ENCODE measurements at places on chromosomes 12 and 14.

- DNase-seq = no peak
These were observed 10.0 kb upstream of the CNIH1 start for GRCh38 chr14:54451121-54451601.

DNA sequence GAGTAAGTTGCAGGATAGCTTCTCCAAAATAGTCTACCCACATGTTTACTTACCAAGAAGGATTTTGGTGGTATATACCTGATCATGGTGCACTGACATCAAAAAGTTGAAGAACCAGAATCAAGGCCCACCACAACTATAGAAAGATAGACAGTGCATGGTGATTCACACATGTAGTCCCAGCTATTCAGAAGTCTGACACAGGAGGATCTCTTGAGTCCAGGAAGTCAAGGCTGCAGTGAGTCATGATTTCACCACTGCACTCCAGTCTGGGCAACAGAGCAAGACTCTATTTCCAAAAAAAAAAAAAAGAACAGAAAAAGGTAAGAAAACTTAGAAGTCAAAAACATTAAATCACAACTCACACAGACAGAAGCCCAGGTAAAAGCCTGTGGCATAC is 422.2 kb upstream of the FOXG1 start:
- DNase-seq = no peak

GRCh38 chr12:9115731-9116559 is at the start of gene A2M:
Gene A2M (minus strand): TSS chr12:9115919. CDS start chr12:9115849, 70 bp downstream.
- DNase-seq = peak; percentile 37

DNA sequence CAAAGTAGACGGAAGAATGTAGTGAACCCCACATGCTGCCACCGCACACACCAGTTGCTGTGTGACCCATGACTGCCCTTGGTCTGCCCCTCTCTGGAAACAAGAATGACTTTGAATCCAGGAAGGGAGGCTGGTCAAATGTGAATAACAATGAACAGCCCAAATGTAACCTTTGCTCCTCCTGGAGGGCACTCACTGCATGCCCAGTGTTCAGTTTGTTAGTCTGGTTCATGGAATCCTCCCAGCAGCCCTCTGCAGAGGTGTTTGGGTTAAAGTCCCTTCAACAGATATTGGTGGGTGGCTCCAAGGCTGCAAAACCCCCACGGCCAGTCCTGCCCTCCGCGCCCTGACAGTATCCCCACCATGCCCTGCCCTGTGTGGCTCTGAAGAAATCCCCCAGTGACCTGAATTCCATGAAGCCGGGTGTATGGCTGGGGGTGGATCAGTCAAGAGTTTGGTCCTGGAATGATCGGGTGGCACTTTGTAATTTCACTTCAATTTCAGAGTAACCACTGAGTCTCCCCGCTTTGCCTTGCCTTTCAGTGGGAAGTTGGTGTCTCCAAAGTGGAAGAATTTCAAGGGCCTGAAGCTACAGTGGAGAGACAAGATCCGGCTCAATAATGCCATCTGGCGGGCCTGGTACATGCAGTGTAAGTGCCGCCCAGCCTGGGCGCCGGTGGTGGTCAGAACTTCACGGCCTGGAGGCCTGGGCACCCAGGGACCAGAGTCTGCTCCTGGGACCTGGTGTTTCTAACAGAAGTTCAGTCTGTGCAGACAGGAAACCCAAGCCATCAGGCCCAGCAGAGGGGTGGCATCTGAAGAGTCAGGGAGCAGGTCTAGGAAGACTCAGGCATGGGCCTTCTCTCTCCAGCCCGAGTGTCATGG is 47.1 kb downstream of the IL31 start:
- DNase-seq = no peak

DNA sequence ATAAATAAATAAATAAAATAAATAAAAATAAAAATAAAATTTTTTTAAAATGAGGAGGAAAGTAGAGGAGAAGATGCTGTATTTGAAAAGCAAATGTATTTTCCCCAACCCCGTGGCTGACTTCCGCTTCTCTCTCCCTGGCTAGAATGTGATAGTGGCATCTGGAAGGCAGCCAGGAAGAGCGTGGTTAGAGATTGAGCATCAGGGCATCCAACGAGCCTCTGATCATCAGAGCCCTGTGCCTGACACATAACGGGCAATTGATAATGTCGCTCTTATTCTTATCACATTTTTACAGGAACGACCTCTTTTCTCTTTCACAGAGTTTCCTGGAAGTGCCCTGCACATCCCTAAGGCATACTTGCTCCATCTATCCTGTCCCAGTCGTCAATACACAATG is 496.9 kb upstream of the TMEM132C start:
- no peak for DNase-seq

DNA sequence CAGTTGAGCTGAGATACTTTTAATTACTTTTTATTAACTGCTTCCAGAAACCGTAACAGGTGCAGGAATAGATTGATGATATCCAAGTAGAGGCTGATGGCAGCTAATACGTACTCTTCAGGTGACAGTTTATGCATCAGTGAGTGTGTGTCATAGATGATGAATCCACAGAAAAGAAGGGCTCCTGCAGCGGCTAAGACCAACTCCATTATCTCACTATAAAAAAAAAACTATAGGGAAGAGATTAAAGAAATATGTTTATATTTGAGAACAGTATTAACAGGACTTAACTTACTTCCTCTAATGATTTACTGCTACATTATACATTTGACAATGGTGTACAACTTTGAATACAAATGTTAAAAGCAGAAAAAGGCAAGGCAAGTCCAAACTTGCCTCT is 7.4 kb upstream of the LLPH start:
- no peak for DNase-seq

GRCh38 chr12:105576261-105576660 is 245.8 kb downstream of the C12orf75 start:
- no peak for DNase-seq

- no peak for DNase-seq
These were observed 7.4 kb downstream of the UBE2N start for GRCh38 chr12:93434256-93434865.

DNA sequence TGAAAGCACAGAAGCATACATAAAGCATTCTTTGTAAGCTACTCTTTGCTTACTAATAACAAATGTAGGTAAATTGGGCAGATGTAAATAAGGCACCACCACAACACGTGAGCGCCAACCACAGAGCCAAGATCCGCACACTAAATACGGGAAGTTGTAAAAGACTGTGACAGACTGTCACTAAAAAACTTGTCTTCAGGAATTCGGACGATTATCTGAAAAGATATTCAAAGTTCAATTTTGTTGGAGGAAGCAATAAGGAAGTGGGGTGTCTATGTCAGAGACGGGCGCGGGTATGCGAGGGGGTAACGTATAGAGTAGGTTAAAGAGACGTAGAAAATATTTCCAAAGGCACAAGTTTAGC is 1.5 kb upstream of the HSP90B1 start:
- peak; percentile 44 for DNase-seq

GRCh38 chr12:126171937-126172559 is 1106.8 kb downstream of the AACS start:
- no peak for DNase-seq

DNA sequence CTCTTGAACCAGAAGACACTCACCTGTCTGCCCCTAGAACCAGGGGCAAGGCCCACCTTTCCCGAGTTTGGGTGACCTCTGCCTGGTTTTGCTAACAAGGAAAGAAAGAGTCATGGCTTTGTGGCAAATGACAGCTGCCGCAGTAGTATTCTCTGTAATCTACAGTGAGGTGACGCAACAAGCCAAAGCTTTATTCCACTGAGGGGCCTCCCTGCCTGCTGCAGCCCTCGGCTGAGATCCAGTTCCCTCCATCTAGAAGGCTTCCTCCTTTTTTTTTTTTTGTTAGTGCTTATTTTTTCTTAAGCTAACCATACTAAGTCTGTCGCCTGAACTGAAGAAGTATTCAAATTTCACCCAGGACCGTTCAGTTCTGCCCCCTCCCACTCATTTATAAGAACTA is 142.3 kb upstream of the TMCC3 start:
- peak; percentile 62 for DNase-seq

- no peak for DNase-seq
These were observed 361.2 kb downstream of the SLC6A15 start for GRCh38 chr12:84551373-84551772.
